ENCODE measurements at places on chromosomes 4 and X. TPM values are rescaled to one million over a fixed set of nuclear protein-coding genes. Genes with fewer than 3 reads are reported as not detected.

RBPJ gene
- total RNA-seq = 194 TPM

GAGE12H gene
- total RNA-seq = not detected

- no peak for DNase-seq
Measured at GRCh38 chrX:15790769-15791290, 546 bp downstream of the ZRSR2 start.

- DNase-seq = peak; percentile 65
Measured at GRCh38 chr4:4575284-4576211, 33.7 kb upstream of the STX18 start.

DNA sequence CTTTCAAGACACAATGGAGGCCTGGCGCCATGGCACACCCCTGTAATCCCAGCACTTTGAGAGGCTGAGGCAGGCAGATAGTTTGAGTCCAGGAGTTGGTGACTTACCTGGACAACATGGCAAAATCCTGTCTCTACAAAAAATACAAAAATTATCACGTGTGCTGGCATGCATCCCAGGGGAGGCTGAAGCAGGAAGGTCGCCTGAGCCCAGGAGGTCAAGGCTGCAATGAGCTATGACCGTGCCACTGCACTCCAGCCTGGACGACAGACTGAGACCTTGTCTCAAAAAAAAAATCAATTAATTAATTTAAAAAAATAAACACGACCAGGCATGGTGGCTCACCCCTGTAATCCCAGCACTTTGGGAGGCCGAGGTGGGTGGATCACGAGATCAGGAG is 2.0 kb upstream of the CTPS2 start:
- DNase-seq = no peak

DNA sequence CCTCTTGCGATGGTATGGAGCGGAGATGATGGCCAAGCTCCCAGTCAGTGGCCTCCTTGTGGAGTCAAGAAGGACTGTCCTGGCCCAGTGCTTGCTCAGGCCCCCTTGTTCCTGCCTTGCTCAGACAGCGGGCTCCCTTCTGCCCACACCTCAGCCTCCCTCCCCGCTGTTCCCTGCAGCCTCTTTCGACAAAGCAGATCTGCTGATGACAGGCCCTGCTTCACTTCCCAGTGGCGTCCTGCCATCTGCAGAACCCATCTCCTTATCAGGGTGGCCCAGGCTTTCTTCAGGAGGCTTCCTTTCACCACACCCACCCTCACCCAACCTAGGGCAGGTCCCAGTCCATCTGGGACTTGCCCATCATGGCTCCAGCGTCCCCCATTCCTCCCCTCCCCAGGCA is 80.0 kb downstream of the CLDN34 start:
- DNase-seq = no peak

GRCh38 chr4:76550966-76551780 is 116.1 kb downstream of the SHROOM3 start:
- no peak for DNase-seq

DNA sequence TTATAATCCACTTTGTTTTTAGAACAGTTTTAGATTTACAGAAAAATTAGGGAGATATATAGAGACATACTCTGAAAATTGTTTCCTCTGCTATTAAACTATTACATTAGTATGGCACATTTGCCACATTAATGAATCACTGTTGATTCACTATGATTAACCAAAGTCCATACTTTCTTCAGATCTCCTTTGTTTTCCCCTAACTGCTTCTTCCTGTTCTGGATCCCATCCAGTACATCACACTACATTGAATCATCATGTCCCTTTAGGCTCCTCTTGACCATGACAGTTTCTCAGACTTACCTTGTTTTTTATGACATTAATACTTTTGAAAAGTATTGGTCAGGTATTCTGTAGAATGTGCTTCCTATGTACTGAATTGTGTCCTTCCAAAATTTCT is 109.2 kb upstream of the EDNRA start:
- no peak for DNase-seq

GRCh38 chr4:5447755-5448154 is 260.6 kb downstream of the EVC2 start:
- DNase-seq = no peak

DNA sequence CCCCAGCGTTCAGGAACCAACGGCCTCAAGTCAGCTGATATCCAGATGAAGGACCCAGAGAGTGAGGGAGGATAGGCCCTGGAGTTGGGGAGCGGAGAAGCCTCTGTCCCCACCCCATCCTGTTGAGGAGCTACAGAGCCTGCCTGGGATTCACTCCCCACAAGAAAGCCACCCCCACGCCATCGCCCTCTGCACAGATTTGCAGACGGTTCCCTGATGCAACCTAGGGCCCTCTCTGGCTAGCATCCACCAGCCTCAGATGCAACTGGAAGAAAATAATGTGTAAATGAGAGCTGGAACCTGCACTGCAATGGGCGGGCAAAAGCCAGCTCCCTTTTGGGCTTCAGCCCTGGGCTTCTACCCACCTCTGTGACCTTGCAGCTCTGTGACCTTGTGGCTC is 185.6 kb downstream of the BCOR start:
- no peak for DNase-seq

- DNase-seq = no peak
Measured at GRCh38 chr4:135485371-135485770, 1283.8 kb upstream of the PABPC4L start.
